ENCODE measurements at places on chromosomes 13 and 19.

DNA sequence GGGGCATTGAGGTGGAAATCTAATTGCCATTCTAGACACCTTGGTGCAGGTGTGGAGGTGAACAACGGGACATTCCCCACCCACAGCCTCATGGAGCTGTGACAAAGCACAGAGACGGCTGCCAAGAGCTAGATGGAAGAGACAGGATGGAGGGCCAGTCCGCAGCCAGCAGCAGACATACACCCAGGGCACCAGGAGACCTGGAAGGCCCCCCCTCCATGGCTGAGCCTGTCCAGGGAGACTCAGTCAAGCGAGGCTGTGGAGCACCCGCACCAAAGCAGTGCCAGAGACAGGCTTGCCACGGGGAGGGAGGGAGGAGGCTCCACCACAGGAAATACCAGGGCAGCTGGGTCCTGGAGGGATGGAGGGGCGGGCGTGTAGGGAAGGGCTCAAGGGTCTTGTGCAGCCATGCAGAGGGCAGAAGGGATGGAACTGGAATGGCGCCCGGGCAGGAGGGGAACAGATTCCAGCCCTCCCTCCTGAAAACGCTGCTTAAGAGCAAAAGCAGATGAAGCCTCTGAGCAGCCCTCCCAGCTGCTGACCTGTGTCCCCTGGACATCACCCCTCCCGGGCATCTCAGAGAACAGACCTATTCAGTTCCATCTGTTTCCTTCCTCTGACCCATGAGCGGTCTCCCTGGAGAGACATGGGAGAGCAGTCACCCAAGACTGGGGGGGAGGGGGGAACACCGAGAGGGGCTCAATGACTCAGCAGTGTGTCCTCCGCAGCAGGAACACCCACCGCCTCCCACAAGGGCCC, 14.4 kb downstream of the EPS15L1 start:
- DNase-seq = no peak

GRCh38 chr13:39616087-39616694, 13.2 kb upstream of the LHFPL6 start:
- DNase-seq = no peak

DNA sequence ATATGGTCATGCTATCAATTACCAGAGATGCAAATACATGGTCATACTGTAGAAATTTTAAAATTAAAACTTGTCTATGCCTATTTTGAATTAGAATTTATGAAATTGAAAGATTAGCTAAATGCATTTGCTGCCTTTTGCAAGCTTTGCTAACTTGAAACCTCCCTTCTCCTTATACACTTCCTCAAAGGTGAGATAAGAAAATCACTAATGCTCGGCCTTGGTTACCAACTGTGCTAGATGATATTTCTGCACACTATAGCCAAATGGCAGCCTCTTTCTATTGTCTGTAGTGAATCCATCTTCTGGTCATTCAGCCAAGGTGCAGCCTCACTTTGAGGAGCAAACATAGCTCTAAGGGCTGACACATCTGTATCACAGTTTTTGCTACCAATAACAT, 31.1 kb upstream of the MYCBP2 start:
- DNase-seq = no peak

- no peak for DNase-seq
These were observed 1274.6 kb downstream of the SLITRK5 start for GRCh38 chr13:88945793-88946192.

DNA sequence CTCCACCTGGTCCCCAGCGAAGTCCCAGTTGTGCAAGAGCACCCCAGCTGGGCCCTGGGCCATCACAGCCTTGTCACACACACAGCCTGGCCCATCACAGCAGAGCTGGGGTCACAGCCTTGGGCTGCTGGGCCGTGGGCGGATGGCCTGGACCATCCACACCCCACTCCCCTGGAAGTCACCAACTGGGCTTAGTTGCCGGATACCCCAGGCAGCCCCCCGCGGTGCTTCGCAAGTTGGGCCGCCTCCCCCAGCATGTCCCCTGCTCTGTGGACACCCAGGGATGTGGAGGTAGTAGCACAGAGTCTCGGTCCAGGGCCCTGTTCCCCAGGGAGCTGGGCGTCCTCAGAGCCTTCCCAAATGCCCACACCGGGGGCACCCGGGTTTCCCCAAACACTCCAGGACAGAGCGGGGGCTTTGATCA, 4.5 kb upstream of the ZNF554 start:
- DNase-seq = no peak

DNA sequence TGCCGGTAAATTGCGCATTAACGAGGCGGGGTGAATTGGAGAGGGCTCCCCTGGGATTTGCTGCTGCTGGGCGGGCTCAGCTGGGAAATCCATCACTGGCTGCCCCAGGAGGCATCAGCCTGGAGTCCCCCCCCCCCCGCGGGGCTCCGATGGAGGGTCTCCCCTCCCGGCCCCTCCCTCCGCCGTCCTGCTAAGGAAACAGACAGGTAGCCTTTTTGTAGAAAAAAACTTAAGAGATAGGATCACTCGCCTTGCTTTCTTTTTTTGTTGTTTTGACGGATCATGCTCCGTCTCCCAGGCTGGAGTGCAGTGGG, 6.8 kb downstream of the TLE6 start:
- DNase-seq = no peak

GRCh38 chr19:52896431-52897137, 851 bp downstream of the ZNF320 start:
- DNase-seq = no peak

- no peak for DNase-seq
These were observed 15.4 kb downstream of the FCHO1 start for GRCh38 chr19:17766543-17767131.

GRCh38 chr13:31846961-31847752, 107.8 kb downstream of the RXFP2 start:
- DNase-seq = no peak

DNA sequence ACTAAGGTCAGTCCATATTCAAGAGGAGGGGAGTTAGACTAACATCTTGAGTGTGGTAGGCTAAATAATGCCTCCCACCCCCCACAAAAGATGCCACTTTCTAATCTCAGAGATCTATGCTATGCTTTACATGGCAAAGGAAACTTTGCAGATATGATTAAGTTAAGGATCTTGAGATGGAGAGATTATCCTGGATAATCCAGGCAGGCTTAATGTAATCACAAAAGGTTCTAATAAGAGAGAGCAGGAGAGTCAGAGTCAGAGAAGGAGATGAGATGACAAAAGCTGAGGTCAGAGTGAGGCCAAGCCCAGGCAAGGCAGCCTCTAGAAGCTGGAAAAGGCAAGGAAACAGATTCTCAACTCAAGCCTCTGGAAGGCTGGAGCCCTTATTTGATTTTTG, 1011.6 kb downstream of the PCDH9 start:
- DNase-seq = no peak

GRCh38 chr13:59476366-59476765, 687.4 kb downstream of the DIAPH3 start:
- no peak for DNase-seq

- no peak for DNase-seq
These were observed 6.9 kb downstream of the COQ8B start for GRCh38 chr19:40709817-40710216.

GRCh38 chr19:47729468-47729798, 15.9 kb upstream of the NOP53 start:
- no peak for DNase-seq

- DNase-seq = no peak
These were observed 897.0 kb downstream of the SLITRK6 start for GRCh38 chr13:84902243-84902642.

GRCh38 chr19:19420570-19421298, 15.3 kb downstream of the GATAD2A start:
- DNase-seq = no peak

DNA sequence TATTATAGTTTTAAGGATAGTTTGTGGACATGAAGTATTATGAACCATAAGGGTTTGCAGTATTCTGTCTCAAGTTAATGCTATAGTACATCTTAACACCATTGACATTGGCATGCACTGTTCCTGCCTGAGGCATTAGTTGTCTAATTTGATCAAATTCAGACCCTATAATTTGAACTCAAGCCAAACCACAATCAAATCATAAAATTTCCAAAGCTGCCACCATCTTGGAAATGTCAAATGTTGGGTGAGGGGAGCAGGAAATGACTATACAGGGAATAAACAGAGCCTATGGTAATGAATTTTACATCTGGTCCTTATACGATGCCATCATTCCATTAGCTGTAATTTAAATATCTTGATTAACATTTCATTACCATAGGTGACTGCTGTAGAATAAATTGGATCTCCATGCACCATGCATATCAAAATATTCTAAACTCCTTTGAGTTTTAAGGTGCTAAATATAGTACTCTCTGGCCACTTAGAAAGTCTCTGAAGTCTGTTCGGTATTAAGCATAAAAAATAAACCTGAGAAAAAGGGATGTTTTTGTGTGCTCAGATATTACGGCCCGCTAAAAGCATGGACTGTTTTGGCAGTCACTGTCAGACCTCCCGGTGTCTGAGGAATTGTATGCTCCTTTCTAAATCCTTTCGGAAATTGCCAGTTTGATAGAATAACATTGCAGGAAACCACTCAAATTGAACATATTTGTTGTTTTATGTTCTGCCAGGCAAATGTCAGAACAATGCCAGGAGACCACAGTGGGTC, 257.7 kb downstream of the SPRY2 start:
- no peak for DNase-seq

GRCh38 chr13:30074431-30074830, 224.0 kb upstream of the UBL3 start:
- no peak for DNase-seq

DNA sequence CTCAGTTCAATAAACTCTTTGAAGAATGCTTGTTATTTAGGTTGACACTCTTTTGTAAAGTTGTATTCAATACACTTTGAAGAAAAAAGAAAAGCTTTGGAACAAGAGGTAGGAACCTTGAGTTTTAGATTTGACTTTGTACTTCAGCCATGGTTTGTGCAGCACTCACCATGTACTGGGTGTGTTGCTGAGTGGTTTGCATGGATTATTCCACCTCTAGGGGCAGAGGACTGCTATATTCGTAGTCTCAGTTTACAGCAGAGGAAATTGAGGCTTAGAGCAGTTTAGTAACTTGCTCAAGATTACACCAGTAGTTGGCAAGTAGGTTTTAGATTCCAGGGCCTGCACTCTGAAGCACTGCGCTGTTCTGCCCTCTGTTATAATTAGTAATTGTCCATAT, 68.8 kb downstream of the DNAJC3 start:
- no peak for DNase-seq

- no peak for DNase-seq
These were observed 2363.8 kb downstream of the PCDH9 start for GRCh38 chr13:64866331-64866730.
